NCI-H1105 treated with DMSO at 0.1 percent for 48 hours (cell line): ENCODE measurements at places on chromosomes 11 and 22.

GRCh38 chr22:43276321-43276720, 66.9 kb downstream of the SCUBE1 start:
- DNase-seq, result no peak

- peak; percentile 65 for DNase-seq
These were observed 39.9 kb upstream of the MYO18B start for GRCh38 chr22:25702040-25702439.

DNA sequence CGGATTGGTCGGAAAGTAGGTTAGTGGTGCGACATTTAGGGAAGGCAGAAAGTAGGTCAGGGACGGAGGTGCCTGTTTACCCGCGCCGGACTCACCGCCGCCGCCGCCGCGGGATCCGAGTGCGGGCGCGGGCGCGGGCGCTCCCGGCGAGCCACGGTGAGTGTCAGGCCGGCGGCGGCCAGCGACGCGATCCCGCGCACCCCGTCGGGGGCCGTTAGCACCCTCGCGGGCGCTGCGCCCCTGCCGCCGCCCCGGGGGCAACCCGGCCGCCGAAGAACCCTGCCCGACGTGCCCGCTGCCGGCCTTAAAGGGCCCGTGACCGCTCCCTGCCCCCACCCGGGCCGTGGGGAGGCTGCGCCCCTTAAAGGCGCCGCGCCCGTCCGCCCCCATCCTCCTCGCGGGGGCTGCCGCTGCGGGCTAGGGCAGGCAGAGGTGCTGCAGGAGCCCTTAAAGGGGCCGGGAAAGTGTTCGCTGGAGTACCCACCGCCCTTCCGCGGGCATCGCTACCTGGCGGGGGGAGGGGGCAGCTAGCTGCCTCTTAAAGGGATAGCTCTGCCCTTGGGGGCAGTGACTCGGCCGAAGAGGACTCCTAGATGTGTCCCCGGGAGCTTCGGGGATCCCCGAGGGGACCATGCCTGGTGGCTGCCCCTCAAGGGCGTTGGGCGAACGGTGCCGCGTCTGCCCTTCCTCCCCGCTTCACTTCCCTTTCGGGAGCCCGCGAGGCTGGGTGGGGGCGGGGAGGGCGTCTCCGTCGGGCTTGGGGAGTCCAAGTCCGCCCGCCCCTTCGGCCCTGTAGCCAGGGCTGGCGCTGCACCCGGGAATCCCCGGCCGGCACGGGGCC, at the start of gene BMAL1:
Gene BMAL1, plus strand, starts transcription at position 23 of the 841 bp plus-strand sequence. CDS start 76,519 bp downstream, outside the sequence.
- DNase-seq, result no peak

DNA sequence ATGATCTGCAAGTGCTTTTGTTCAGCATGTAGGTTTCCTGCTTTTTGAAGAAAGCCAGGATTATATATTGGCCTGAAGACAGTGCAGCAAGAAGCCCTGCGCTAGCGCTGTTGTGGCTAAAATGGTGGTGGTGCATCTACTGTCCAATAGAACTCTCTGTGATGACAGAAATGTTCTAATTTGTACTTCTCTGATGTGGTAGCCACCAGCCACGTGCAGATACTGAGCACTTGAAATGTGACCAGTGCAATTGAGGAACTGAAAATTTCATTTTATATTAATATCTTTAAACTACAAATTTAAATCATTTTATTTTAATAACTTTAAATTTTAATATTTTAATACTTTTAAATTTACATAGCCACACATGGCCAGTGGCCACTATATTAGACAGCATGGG, 73.0 kb upstream of the PAX6 start:
- DNase-seq, result no peak

DNA sequence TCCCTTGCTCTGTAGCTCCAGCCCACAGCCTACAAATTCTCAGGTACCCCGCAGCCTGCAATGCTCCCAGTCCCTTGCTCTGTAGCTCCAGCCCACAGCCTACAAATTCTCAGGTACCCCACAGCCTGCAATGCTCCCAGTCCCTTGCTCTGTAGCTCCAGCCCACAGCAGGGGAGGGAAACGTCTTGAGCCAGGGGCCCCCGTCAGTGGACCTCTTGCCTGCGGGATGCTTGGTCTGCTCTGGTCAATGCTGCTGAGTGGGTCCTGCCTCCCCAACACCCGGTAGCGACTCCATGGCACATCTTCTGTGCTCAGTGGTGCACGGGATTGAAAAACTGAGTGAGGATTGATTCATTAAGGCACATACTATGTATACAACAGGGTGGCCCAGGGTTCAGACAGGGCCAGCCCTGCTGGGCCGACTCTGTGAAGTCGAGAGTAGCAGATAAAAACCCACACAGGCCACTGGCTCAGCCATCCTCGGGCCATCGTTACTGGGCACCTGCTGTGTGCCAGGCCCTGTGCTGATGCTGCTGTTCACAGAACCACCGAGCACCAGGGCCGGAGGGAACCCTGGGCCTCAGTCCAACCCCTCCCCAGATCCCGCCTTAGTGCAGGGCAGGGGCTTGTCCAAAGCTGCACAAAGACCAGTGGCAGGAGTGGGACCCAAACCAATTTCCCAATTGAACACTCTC, 69.7 kb downstream of the MYO7A start:
- DNase-seq, result no peak

DNA sequence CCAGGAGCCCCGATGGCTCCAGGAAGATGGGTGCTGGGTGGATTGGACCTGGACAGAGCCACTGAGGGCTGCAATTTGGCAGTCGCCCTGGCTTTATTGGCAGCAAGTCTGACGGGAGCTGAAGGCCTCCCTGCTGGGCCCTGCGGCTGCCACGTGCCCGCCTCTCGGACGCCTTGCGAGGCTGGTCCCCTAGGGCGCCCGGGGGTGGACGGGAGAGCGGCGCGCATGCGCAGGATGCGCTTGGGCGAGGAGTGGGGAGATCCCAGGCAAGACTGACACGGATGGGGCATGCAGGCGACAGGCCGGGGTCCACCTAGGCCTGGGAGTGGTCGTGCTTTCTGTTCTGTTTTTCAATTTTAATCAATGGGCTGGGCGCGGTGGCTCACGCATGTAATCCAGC, 150.0 kb downstream of the ADAMTS15 start:
- no peak for DNase-seq

DNA sequence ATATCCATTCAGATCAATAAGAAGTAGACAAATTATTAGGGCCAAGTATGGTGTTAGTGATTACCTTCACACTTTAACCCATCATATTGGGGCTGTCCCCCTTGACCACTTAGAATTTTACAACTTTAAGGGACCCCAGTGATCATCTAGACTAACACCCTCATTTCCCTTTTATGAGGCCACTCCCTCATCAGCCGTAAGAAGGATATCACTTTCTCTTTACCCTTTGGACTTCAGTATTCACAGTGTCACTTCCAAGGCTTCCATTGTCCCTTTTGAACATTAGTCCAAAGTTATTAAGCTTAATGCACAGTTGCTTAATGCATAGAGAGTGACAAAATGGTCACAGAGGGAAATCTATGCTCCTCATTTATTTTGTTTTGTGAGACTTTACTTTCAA, 172.4 kb upstream of the MPPED2 start:
- DNase-seq, result no peak

DNA sequence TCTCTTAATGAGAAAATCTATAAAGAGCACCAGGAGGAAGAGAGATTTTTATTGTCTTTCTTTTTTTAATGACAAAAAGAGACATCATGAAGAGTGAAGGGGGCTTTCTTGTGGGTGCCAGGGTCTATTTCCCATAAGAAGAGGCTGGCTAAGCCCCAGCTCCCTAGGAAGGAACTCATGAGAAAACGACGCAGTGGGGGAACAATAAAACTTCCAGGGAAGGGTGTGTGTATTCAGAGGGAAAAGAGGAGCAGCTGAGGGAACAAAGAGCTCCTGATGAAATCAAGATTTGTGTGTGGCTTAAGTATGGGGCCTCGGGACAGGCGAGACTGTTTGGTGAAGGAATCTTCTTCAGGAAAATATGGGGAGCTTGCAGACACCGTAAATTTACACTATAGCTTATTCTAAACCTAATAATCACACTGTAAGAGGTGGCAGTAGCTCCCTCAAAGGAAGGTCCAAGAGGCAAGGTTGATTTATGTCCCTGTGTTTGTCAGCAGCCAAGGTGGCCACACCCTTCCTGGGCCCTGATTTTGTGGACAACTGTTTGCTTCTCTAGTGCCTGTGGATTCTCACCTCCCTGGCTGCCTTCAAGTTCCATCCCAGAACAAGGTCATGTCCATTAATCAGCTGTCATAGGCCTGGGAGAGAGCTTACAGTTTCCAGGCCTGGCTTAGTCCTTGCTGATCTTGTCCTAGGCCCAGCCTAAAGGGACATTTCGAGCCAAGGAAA, 615.7 kb downstream of the INSC start:
- DNase-seq, result no peak

DNA sequence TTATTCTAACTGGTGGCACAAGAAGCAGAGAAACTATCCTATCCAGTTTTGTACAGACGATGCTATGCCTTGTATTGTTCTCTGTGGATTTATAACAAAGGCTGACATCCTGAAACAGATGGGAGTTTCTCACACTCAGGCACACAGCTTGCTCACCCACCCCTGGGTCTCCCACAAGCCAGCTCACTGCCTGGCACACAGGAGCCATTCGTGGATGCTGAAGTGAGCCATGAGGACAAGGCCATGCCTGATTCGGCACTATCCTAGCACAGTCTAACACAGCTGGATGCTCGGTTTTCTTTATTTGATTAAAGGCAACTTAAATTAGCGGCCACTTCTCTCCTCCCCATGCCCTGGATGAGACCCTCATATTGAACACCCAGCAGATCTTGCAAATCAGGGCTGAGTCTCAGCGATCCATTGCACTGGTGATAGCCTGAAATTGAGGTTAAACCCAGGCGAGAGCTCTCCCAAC, 25.7 kb upstream of the TMPRSS4 start:
- no peak for DNase-seq

DNA sequence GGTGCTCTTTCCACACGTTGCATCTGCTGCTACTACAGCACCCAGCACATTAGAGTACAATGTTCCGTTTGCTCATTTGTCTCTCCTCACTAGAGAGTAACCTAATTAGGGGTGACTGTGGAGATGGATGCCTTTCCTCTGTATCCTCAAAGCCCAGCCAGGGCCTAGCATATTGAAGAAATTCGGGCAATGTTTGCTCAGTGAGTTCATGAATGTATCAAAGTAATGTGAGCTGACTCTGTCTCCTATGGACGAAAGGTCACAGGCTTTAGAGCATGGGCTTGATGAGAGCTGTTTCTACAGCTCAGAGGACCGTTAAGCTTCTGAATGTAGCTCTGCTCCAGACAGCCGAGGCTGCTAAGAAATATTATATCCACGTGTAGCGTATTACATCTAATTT, 67.5 kb downstream of the C11orf58 start:
- no peak for DNase-seq

DNA sequence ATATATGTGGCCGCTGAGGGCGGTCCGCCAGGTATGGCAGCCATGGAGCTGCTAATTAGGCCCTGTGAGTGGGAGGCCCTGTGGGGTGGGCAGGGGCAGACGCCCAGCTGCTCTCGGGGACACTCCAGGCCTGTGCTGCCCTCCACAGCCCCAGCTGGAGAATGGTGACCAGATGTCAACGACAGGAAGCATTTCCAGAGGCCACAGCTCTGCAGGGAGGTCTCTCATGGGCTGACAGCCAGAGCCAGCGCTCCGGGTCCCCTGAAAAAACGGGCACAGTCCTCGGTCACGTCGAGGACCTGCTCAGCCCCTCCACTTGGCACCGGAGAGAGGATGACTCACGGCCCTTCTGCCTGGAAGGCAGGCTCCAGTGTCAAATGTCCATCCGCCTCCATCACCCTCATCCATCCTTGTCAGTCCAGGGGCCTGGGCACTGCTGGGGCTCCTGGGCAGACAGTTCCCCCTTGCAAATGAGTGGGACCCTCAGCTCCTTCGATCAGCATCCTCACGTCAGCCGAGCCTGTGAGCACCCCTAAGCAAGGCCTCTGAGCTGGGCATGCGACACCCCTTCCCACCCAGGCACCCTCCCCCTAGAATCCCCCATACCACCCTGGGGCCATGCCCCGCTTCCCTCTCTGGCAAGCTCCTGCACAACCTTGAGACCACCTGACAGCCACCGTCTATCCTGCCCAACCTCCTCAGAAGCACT, 1.9 kb downstream of the BID start:
- DNase-seq, result no peak

GRCh38 chr22:27651486-27651885, 150.1 kb downstream of the MN1 start:
- no peak for DNase-seq

DNA sequence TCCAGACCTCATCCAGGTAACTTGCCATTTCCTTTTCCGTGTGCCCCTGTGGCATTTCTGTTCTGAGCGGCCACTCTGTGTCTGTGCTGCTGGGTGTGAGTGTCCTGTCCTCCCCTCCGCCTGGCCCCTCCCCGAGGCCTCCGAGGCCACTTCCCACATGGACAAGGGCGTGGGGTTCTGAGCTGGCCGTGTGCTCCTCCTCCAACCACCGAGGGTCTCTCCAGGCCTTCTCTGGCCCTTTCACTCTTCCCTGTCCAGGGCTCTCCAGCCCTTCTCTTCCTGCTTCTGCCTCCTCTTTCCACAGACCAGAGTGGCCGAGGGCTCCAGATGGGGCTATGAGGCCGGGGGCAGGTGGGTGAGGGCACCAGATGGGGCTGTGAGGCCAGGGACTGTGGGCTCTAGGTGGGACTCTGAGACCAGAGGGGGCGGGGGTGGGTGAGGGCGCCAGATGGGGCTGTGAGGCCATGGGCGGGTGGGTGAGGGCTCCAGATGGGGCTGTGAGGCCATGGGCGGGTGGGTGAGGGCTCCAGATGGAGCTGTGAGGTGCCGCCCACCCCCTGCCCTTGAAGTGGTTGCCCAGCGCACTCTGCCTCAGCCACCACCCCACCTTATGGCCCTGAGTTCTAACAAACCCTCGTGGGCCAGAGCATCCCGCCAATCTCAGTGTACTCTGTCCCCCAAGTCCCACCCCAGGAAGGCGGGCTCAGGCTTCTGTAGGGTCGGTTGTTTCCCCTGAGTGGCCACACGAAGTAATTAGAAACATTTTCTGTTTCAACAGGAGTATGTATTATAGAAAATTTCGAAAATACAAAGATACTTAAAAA, 24.1 kb downstream of the PTDSS2 start:
- no peak for DNase-seq

DNA sequence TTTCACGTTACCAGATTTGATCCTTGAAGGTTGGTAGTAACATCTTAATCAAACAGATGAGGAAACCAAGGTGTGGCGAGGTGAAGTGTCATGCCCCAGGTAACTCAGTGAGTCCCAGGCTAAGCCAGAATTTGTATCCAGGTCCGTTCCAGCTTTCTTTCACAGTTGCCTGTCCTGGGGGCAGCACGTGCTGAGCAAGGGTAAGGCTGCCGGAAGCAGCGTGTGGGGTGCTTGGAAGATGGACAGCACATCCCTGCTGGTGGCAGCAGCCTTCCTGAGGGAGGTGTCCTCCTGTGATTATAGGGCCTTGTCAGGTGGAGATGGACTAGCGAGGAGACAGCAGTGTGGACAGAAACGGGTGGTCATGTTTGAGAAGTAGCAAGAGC, 50.9 kb downstream of the TRIOBP start:
- DNase-seq, result no peak
